ENCODE measurements at places on chromosomes 2 and 18.

- no peak for DNase-seq
Observed at GRCh38 chr18:51400721-51401120, 203.2 kb upstream of the MEX3C start.

- DNase-seq: no peak
Observed at GRCh38 chr2:102601730-102602129, 17.6 kb upstream of the SLC9A2 start.

- DNase-seq: no peak
Observed at GRCh38 chr18:79588636-79589481, 90.7 kb upstream of the CTDP1 start.

- no peak for DNase-seq
Observed at GRCh38 chr2:148244593-148245292, 223.9 kb downstream of the MBD5 start.

GRCh38 chr18:79566771-79567431 is 112.7 kb upstream of the CTDP1 start:
- no peak for DNase-seq

GRCh38 chr2:200181755-200182154 is 124.7 kb upstream of the SPATS2L start:
- DNase-seq: no peak

- DNase-seq: no peak
Observed at GRCh38 chr2:167842047-167842446, 405.3 kb downstream of the STK39 start.

DNA sequence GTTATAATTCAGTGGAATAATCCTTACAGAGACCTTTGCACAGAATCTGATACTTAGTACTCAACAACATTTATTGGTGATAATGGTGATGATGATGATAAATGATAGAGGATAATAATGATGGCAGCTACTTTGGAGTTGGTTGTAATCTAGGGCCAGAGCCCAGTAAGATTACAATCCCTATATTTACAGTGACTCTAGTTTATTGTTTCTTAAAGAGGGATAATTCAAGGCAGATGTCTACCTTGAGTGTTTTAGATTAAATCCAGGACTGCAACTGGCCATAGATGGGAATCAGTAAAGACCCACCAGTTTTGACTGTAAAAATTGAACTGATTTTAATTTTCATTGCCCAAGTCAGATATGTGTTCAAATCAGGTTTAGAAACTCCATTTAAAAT is 813.9 kb upstream of the CNTNAP5 start:
- DNase-seq: no peak

Measured in activated effector memory CD4-positive, alpha-beta T cell treated with Interleukin-2 at 50 U/mL for 16 hours (primary cell).